ENCODE measurements at places on chromosomes 4 and X.

- DNase-seq, result no peak
Observed at GRCh38 chr4:31715302-31715701, 995.1 kb downstream of the PCDH7 start.

- DNase-seq, result no peak
Observed at GRCh38 chr4:86549163-86549788, 44.8 kb upstream of the PTPN13 start.

GRCh38 chr4:71867598-71867997, 83.7 kb upstream of the GC start:
- DNase-seq, result peak; percentile 36

- no peak for DNase-seq
Observed at GRCh38 chrX:2176274-2176673, 324.5 kb downstream of the DHRSX start.

DNA sequence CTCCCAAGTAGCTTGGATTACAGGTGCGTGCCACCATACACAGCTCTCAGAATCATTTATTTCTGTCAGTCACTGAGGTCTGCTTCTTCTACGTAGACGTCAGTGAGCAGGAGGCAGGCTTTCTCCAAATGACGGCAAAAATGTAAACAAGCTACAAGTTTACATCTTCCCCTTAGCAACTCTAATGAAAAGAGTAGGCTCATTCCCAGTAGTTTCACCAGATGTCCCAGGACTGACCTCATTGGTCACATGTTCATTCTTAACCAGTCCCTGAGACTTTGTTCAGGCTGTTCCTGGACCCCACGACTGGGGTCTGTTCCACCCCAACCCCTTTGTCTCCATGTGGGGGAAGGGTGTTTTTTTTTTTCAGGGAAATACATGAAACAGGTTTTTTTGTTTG, 67.1 kb downstream of the TENM3 start:
- no peak for DNase-seq

DNA sequence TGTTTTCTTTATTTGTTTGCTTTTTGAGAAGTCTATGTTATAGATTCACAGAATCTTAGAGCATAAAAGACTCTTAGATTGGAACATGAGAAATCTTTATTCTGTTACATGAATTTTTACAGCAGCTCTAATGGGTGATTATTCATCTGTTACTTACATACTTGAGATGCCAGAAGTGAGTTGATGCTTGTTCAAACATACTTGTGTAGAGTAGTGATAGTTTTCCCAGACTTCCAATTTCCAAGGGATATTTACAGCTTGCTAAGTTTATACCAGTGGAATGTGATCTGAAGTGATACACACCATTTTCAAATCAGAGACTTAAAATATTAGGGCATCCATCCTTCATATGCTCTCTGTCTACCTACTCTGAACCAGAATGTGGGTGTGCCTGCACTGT, 252.9 kb upstream of the SMIM31 start:
- DNase-seq, result no peak

GRCh38 chr4:162347156-162347841, 183.5 kb upstream of the FSTL5 start:
- no peak for DNase-seq

- DNase-seq, result no peak
Observed at GRCh38 chr4:150206954-150207353, 128.7 kb downstream of the DCLK2 start.

DNA sequence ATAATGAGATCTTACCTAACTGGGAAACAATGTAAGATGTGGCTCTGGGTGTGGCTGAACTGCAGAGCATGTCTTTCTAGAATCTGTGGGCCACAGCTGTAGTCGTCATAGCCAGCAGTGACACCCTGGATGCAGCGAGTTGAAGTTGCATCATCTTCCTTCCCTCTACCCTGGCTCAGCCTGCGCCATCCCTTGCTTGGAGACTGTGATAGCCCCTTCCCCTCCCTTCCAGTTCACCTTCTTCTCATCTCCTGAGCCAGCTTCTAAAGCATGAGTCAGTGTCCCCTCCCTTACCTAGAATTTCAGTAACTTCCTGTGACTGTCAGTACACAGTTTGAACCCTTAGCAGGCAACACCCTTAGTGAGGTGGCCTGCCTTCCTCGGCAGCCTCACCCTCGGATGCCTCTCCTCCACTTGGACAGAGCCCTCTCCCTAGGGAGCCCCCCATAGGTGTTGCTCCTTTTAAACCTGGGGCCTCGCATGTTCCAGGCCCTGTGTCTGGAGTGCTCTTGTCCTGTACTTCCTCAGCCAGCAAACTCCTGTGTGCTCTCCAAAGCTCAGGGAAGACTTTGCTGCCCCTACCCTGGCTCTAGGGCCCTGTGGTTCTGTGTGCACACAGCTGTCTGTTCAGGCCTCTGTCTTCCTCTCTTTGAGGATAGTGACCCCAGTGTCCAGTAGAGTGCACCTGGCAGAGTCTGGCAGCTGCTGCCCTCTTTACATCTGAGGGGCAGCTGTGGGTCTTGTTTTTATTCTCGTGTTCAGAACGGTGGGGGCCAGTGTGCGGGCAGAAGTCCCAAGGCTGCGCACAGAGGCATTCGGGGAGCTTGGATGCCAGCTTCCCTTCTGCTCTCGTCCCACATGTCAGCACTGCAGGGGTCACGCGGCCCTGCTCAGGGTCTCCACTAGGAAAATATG, 43.7 kb upstream of the TADA2B start:
- no peak for DNase-seq

DNA sequence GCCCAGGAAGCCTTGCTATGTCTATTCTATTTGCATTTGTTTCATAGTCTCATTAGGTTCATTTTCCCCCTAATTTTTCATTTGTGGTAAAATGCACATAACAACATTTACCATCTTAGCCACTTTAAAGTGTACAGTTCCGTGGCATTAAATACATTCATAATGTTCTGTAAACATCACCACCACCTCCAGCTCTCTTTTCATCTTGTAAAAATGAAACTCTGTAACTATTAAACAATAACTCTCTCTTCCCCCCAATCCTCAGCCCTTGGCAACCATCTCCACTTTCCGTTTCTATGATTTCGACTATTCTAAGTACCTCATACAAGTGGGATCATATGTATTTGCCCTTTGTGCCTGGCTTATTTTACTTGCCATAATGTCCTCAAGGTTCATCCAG, 19.9 kb downstream of the ARHGEF38 start:
- DNase-seq, result no peak

DNA sequence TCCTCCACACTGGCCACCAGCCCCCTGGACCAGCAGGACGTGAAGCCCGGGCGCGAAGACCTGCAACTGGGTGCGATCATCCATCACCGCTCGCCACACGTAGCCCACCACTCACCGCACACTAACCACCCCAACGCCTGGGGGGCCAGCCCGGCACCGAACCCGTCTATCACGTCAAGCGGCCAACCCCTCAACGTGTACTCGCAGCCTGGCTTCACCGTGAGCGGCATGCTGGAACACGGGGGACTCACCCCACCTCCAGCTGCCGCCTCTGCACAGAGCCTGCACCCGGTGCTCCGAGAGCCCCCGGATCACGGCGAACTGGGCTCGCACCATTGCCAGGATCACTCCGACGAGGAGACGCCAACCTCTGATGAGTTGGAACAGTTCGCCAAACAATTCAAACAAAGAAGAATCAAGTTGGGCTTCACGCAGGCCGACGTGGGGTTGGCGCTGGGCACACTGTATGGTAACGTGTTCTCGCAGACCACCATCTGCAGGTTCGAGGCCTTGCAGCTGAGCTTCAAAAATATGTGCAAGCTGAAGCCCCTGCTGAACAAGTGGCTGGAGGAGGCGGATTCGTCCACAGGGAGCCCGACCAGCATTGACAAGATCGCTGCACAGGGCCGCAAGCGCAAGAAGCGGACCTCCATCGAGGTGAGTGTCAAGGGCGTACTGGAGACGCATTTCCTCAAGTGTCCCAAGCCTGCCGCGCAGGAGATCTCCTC, 600 bp downstream of the POU3F4 start:
- no peak for DNase-seq

Data from A673 (cell line).